ENCODE measurements at places on chromosomes 7 and 10.
A peak's percentile ranks its signal among the peaks of the same experiment; 100 is the strongest.

GRCh38 chr10:79940431-79940830 lies 8.5 kb downstream of the SFTPD start:
- no peak for DNase-seq

- DNase-seq: no peak
Measured at GRCh38 chr7:116218051-116218645, 7.8 kb downstream of the TES start.

GRCh38 chr10:62806251-62806650 lies 1.7 kb downstream of the ADO start:
- DNase-seq: no peak

DNA sequence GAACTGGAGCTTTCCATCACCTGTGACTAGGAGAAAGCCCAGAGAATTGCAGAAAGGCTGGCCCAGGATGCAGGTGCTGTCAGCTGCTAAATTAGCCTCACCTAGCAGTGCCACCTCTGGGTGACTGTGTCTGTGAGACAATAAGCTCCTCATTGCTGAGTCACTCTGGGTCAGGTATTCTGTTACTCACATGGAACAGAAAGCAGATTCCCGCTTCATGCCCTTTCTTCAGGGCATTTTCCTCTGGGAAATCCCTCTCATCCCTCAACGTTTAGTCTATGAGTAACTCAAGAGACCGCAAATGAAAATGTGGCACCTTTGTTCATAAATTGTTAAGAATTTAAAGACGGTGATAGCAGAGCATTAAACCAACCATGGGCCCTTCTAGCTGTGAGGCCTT lies 184.0 kb downstream of the ADAM12 start:
- no peak for DNase-seq

DNA sequence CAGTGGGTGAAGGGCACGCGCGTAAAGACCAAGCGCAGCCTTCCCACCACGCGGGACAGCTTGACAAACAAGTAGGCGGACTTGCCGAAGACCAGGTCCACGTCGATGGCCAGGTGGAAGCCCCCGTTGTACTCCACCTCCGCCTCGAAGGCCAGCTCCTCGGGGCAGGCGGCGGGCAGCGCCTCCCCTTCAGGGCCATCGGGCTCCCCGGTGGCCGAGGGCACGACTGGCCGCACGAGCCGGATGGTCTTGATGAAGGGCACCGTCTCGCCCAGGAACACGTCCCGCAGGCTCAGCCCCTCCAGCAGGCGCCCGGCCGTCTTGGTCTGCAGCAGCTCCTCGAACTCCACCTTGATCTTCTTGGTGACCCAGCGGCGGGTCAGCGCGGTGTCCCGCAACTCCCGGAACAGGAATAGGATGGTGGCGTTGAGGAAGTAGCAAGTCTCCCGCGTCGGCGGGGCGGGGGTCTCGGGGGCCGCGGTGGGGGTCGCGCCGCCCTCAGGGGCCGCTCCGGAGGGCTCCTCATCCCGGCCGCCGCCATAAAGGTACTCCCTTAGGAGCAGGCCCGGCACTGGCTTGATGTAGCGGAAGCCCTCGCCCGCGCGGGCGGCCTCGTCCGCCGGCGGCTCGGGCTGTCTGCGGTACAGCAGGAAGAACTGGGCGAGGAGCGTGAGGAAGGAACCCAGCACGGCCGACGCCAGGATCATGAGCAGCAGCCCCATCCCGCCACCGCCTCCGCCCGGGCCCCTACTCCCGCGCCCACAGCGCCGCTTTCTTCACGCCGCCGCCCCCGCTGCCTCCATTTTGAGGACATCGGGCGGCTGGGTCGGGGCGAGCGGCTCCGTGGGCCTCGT lies 507 bp downstream of the PDZD8 start:
- peak; percentile 38 for DNase-seq

DNA sequence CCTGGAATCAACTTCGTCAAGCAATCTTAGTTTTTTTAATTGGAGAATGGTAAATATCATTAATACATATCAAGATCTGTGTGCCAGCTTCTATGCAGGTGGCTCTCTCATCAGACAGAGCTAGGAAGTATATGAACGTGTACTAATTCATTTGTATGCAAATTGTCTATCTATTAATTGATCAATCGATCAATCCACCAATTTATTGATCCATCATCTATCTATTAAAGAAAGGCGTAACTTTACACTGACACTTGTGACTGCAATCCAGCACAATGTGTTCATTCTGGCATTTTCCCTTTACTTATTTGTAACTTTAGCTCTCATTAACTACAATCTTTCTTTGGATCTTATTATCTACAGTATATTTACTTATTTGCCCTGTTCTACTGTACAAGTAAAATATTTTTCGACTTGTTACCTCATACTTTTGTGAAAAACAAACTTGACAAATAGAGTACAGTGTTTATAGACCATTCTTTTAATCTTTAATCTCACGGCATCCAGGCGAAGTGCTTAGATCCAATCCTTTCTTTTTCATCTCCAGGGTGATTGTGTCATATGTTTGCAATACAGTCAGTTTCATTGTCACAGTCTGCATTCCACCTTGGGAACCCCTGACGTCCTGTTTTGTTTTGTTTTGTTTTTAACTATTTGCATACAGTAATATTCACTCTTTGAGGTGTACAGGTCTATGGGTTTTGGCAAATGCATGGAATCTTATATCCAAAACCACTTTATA lies 22.0 kb upstream of the GHRHR start:
- no peak for DNase-seq

DNA sequence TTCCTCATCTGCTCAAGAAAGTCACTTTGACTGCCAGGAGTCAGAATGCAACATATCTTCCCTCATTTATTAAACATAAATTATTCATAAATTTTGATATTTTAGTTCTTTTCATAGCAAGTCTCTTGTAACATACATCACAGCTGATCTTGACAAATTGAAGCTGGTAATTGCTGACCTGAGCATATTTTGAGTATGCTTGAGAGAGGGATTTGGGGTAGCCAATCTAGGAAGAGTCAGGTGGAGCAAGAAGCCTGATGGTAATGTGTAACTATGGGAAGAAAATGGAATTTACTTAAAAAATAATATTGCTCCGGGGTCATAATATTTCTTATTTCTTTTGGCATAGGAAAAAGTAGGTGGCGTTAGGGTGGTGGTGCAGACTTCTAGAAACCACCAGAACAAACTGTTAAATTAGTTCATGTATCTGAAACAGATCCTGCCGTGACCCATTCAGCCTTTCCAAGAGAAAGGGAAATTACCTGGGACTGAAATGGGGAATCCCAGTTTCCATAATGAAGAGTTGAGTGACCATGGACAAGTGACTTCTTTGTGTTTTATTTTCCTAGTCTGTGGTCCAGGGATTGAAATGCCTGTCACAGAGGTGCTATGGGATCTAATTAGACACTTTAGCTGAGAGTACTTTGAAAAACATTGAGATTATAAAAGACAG lies 12.9 kb downstream of the CPED1 start:
- no peak for DNase-seq

GRCh38 chr7:35736725-35737124 lies 41.8 kb upstream of the HERPUD2 start:
- no peak for DNase-seq

DNA sequence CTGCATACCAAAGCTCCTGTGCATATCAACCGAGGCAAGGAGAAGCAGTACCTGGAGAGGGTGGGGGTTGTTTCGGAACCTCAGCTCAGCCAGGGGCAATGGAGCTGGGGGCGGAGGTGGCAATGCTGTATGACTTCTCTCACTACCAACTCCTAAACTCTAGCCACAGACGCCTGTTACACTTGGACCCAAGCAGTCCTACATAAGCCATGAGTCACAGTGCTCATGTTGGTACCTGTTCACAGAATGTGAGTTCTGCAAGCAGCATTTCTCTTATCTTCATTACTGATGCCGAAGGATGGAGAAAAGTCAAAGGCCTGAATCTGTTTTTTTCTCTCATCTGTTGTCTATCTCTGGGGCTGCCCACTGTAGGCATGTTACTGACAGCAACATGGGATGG lies 3.2 kb upstream of the RAB18 start:
- no peak for DNase-seq

DNA sequence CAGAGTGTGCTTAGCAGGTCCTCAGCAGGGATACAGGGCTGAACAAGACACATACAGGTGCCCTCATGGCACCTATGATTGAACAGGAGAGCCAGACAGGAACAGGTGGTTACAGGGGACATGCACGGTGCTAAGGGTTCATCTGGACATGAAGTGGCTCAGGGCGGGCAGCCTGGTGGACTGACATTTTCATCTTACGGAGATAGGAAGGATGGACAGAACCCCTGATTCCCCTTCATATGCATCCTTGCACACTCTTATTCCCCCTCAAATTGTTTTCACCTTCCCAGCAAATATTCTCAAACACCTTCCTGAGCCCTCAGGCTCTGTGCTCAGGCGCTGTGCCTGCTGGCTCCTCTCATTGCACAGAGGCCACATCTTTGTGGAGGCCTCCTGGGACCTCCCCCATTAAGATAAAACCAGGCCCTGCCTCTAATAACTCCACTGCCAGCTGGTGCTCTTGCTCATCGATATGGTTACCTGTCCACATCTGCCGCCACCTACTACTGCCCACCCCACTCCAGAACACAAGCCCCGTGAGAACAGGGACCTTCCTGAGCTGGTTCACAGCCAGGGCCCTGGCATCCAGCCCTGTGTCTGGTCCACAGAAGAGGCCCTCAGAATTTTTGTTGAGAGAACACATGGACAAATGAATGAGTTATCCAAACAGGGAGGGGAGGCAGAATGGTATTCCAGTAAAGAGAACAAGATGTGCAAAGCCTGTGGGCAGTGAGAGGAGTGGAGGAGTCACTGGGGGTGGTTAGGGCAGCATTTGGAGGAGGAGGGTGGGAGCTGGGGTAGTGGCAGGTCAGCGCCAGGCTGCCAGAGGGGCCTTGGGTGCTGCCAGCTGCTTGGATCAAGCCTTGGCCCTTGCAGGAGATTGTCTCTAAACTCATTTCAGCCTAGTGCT lies 68.9 kb upstream of the AQP1 start:
- no peak for DNase-seq

DNA sequence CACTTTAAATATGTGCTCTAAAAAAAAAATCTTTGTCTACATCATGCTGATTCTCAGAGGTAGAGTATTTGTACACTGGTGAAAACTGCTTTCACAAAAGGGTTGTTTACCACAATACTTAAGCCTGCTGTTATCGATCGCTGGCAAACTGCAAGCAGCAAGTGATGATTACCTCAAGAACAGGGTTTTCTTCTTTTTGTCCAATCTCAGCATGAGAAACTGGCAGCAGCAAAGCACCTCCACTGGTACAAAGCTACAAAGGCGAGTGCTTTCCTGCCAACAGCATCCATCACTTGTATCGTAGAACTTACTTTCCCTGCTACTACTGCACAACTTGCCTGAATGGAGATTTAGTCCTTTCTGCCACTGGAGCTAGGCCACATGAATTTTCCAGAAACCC lies 276.5 kb downstream of the DGKB start:
- DNase-seq: no peak

GRCh38 chr10:63670291-63670898 lies 149.2 kb downstream of the REEP3 start:
- no peak for DNase-seq
